Jurkat, Clone E6-1 (cell line): ENCODE measurements at places on chromosomes 11 and 22.

- no peak for DNase-seq
Measured at GRCh38 chr11:104327861-104328511, 164.0 kb upstream of the PDGFD start.

- no peak for DNase-seq
Measured at GRCh38 chr22:18110194-18110953, at the start of gene TUBA8. Gene TUBA8 (plus strand): TSS chr22:18110809. CDS start chr22:18110866, 57 bp downstream.

- DNase-seq = no peak
Measured at GRCh38 chr11:15195454-15196200, 80.9 kb downstream of the INSC start.

DNA sequence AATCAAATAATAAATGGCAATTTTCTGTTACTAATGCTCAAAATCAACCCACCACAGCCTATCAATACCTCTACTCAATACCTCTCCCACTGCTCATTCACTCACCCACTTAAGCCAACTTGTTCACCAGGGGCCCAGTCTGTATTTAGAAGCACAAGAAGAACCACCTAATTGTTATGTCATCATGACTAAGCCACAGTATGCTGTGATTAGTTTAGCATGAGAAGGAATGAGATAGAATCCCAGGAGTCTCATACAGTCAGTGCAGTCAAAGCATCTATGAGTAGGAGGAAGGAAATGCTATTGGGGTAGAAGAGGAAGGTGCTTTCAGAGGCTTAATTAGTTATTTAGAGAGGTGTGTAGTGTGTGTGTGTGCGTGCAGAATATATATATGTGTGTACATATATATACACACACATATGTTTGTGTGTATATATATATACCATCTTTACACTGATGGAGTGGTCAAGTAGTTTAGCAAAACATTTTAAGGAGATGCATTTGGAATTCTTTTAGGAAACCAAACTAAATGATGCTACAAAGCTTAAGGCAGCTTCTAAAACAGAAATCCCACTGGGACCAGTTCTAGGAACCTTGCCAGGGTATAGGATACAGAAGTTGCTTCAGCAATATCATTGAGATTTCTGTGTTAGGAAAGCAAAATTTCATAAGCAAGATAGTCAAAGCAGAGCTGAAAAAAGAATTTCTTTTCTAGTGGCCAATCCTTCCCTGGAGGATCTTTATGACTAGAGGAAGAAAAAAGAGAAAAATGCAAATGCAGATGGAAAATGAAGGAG, 27.5 kb downstream of the KCNA4 start:
- DNase-seq = no peak

- no peak for DNase-seq
Measured at GRCh38 chr11:125950178-125950490, 4.3 kb downstream of the VSIG10L2 start.

- no peak for DNase-seq
Measured at GRCh38 chr11:121452609-121453150, at the start of gene SORL1-AS1. Gene SORL1-AS1 (minus strand): TSS chr11:121452967.

- peak; percentile 42 for DNase-seq
Measured at GRCh38 chr11:72227316-72228228, 3.0 kb downstream of the INPPL1 start.

DNA sequence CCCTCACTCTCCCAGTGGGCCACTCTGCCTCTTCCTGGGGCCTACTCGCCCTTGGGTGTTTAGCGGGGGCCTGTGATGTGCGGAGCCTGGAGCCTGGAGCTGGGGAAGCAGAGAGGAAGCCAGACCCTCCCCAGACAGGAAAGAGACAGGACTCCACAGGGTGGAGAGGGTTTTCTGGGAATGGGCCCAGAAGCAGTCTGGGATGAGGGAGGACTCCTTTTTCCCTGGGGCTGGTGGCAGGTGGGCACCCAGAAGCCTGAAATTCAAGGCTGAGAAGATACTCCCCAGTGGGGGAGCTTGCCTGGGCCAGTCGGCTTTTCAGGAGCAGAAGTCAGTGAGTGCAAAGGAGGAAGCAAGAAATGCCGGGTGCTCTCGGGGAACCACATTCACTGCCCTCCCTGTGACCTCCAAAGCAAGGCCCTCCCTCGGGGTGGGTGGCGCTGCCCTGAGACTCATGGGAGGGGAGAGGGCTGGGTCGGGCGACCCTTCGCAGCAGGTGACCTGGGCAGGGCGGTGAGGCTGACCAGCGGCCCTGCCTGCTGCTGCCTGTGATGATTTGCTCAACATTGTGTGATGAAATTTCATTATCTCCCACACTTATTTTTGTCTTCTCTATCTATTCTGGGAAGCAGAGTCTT, 1377.4 kb downstream of the BRD1 start:
- DNase-seq = no peak

GRCh38 chr11:346529-346928, 22.8 kb upstream of the B4GALNT4 start:
- no peak for DNase-seq

GRCh38 chr22:44554411-44554810, 56.4 kb upstream of the RTL6 start:
- DNase-seq = no peak

GRCh38 chr22:37483050-37483449, 3.1 kb downstream of the MFNG start:
- no peak for DNase-seq

DNA sequence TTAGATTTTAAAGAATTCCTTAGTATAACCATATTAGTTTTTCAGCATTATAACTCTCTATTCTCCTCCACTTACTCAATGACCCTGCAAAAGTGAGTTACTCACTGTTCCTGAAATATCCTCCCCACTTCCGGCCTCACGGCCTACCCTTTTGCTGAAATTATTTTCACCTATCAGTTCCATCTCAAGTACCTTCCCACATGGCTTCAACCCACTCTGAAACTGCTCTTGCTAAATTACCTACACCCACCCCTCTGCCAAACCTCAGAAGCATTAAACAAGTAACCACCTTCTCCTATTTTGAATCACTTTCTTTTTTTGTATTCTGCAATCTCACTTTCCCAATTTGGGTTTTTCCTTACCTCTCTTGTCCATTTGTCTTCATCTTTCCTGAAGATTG, 37.7 kb downstream of the OR5P2 start:
- peak; percentile 2 for DNase-seq

- DNase-seq = no peak
Measured at GRCh38 chr22:39457556-39458443, 988 bp downstream of the MGAT3 start.

DNA sequence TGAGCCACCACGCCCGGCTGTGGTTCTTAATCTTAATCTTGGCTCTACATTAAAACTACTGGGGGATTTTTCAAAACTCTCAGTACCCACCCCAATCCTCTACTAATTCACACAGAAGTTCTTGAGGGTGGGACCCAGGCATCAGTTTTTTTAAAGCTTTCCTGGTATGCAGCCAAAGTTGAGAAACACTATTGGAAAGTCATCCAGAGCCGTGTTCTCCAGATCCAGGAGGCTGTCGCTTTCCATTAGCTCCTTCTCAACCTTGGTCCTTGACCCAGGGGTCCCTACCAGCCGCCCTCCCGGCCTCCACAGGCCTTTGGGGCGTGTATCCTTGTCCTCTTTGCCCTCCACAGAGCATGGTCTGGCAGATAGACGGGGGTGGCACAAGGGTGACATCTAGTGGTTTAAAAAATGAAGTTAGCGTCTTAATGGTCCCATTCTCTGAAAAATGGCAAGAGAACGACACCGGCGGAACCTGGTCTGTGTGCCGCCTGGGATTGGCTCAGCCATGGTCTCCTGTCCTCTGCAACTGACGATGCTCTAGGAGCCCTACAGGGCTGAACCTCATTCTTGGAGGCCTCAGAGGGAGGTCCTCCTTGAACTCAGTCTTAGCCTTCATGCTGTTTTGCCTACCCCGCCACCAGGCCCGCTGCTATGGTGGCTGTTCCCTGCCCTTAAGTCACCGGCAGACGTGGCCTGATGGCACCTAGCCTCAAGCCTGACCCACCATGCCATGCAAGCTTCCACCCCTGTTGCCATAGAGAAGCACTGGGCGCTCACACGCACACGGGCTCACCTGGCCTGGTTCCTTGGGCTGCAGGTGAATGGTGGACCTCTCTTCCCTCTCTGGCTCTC, 152.0 kb upstream of the SYN3 start:
- DNase-seq = peak; percentile 31

GRCh38 chr22:50622723-50623327, 5.1 kb downstream of the ARSA start:
- no peak for DNase-seq

DNA sequence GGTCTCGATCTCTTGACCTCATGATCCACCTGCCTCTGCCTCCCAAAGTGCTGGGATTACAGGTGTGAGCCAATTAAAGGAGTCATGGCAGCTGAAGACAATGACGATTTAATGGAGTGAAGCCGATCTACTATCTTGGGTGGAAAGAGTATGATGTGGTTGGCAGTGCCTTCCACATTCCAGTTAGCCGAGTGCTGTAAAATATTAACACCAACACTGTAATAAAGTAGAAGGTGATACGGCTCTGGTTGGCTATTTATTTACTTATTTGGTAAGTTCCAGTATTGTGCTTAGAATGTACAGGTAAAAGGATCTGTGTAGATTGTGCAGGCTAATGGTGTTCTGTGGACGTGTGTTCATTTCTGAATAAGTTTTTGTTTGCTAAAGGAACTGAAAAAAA, 149.6 kb upstream of the MTMR2 start:
- DNase-seq = no peak

DNA sequence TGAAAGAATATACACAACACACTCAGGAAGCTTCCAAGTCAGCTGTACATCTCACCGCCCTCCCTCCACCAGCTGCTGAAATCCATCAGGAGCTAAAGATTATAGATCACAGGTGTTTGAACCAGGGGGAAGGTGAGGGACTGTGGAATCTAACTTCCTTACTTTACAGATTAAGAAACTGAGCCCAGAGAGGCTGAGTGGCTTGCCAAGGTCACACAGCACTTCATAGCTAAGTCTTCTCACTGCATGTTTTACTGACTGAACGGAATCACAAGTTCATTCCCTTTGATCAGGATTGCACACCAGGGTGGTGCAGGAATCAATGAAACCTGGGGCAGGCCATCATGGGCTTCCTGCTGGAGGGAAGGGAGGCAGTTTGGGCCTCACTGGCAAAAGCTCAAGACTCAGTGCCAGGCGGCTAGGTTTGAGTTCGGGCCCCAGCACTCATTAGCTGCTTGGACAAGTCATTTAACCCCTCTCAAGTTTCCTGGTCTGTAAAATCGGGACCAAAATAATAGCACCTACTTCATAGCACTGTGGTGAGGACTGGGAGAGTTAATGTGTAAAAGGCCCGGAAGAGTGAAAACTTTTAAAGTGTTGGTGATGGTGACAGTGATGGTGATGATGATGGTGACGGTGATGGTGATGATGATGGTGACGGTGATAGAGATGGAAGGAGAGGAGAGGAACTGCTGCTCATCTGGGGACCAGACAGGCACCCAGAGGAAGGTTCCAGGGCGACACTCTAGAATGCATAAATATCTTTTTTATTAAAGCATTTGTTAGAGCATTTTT, 8.2 kb downstream of the CD5 start:
- DNase-seq = no peak

- no peak for DNase-seq
Measured at GRCh38 chr11:44229624-44230023, 80.3 kb downstream of the ALX4 start.
